H1 (cell line): ENCODE measurements at places on chromosomes 6 and 20.

- H3K27me3 ChIP-seq = no peaks in the 10 kb centered on the region
- no peak for DNase-seq
- no peak overlapping the region for H3K27ac ChIP-seq
- no peaks in the 10 kb centered on the region for H3K36me3 ChIP-seq
- H3K4me3 ChIP-seq = no peak overlapping the region
- no peaks in the 10 kb centered on the region for H3K4me1 ChIP-seq
Observed at GRCh38 chr6:126300735-126301134, 39.2 kb upstream of the CENPW start.

DNA sequence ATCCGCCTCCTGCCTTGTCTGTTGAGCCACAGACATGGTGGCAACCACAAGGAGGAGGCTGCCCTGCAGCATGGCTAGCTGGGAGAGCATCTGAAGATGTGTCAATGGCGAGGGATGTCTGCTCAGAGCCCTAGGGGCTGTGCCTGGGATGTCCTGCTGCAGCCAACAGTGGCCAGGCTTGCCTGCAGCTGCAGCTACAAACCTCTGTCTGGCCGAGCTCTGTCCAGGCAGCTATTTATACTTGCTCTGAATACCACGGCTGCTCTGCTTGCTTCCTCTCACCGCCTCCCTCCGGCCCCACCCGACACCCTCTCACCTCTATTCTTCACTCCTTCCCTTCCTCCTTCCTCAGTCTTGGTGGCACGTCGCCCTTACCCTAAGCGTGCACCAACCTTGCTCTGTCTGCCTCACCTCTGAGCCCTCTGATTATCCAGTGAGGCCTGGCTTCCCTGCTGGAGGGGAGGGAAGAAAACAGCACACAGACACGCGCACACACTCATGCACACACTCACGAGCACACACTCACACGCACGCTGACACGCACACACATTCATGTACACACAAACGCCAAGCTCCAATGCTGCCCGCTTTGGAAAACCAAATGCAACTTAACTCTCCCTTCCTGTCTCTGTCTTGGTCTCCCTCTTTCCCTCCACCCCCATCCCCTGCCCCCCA lies at the start of gene ANGPT4:
Gene ANGPT4 (minus strand): TSS at position 210 of the 675 bp plus-strand sequence. CDS start 120 bp downstream, at position 90.
- peaks cover 16% of the 10 kb centered on the region for H3K4me1 ChIP-seq
- no peak for DNase-seq
- no peaks in the 10 kb centered on the region for H3K27me3 ChIP-seq
- no peaks in the 10 kb centered on the region for H3K36me3 ChIP-seq

DNA sequence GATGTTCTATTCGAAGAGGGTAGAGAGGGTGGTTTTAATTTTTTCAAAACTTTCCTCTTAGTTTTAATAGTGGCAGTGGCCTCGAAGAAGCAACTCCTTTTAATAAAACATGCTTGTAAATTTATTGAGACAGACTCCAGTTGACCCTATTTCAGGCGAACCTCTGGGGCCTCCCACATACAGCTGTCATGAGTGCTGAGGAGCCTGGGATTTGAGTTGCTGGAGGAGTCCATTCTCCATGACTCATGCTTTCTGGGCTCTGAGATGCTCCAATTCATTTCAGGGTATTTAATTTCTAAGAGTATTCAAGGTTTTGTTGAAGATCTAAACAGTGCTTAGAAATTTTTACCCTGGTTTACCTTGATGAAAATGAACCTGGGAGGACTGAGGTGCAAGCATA lies 580.4 kb downstream of the CBLN4 start:
- H3K27ac ChIP-seq = no peak overlapping the region
- H3K36me3 ChIP-seq = no peaks in the 10 kb centered on the region
- H3K4me1 ChIP-seq = peaks cover 15% of the 10 kb centered on the region
- H3K4me3 ChIP-seq = no peak overlapping the region
- no peaks in the 10 kb centered on the region for H3K27me3 ChIP-seq

DNA sequence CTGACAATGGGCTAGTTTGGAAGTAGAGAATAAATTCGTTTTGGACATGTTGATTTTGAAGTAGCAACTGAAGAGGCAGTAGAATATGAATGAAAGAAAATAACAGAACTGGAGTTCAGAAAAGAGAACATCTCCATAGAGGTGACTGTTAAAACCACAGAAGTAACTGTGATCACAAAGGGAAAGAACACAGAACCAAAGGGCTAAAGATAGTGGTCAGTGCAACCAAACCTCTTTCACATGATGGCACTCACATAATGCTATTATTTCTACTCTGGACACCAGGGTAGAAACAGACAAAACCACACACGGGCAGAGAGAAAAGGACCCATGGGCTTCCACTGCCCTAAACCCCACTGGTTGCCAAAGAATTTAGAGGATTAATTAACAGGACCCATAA lies 58.5 kb downstream of the CDK19 start:
- DNase-seq = no peak
- H3K4me3 ChIP-seq = no peak overlapping the region
- H3K36me3 ChIP-seq = no peaks in the 10 kb centered on the region
- no peaks in the 10 kb centered on the region for H3K4me1 ChIP-seq

GRCh38 chr20:3222635-3223600 lies 13.6 kb downstream of the ITPA start:
- H3K36me3 ChIP-seq = peaks cover 3% of the 10 kb centered on the region; the same call in 1 of the 2 replicates
- no peak overlapping the region for H3K27ac ChIP-seq
- no peak for DNase-seq

DNA sequence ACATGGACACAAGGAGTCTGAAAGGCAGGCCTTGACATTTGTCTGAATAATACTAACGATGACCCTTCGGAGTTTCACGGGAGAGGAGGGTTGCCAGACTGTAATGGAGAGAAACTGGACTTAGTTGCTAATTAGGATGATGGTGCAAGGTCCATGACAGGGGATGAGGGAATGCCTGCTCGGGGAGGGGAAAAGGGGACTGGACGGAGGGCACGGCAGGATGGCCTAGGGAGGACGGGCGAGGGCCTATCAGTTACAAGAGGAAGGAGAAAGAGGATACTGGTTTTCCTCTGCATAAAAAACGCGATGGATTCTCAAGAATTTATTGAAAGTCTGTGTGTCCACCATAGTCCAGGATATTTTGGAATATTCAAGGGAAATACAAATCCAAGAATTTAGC lies 42.7 kb downstream of the IRAK1BP1 start:
- DNase-seq = no peak
- H3K27ac ChIP-seq = no peak overlapping the region
- peak overlapping the region; percentile 38; the same call in 1 of the 2 replicates for H3K4me3 ChIP-seq
- no peaks in the 10 kb centered on the region for H3K4me1 ChIP-seq
- no peaks in the 10 kb centered on the region for H3K36me3 ChIP-seq

- H3K4me1 ChIP-seq = no peaks in the 10 kb centered on the region
- DNase-seq = no peak
- H3K27ac ChIP-seq = no peak overlapping the region
- no peaks in the 10 kb centered on the region for H3K27me3 ChIP-seq
- no peak overlapping the region for H3K4me3 ChIP-seq
- H3K36me3 ChIP-seq = no peaks in the 10 kb centered on the region
Observed at GRCh38 chr20:24437196-24438082, 32.0 kb upstream of the SYNDIG1 start.

DNA sequence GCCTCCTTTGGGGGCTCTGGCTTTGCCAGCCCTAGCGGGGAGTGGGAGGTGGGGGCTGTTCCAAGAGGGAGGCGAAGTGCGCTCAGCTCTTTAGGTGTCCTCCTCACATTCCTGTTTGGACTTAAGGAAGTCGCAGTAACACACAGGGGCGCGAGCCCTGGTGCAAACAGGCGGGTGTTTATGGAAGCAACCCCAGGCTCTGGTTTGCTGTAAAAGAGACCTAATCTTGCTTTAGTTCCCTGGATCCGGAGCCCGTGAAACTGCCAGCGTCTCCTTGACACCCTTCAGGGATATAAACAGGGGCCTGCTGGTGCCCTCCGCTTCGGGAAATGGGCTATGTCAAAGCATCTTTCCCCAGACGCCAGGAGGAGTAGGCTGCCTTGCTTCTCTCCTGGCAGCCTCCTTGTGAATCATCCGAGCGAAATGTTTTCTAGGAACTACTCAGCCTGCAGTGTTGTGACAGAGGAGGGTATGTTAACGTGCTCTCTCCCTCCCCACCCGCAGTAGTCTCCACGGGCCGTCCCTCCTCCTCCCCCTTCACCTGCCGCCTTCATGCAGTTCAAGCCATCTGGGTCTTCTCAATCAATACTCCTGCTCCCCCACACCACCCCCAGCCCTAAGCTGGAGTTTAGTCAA lies 168.0 kb upstream of the LRFN2 start:
- DNase-seq = no peak
- peaks cover 8% of the 10 kb centered on the region for H3K4me1 ChIP-seq
- no peak overlapping the region for H3K27ac ChIP-seq
- peaks cover 14% of the 10 kb centered on the region for H3K27me3 ChIP-seq
- H3K4me3 ChIP-seq = peak overlapping the region; percentile 53

DNA sequence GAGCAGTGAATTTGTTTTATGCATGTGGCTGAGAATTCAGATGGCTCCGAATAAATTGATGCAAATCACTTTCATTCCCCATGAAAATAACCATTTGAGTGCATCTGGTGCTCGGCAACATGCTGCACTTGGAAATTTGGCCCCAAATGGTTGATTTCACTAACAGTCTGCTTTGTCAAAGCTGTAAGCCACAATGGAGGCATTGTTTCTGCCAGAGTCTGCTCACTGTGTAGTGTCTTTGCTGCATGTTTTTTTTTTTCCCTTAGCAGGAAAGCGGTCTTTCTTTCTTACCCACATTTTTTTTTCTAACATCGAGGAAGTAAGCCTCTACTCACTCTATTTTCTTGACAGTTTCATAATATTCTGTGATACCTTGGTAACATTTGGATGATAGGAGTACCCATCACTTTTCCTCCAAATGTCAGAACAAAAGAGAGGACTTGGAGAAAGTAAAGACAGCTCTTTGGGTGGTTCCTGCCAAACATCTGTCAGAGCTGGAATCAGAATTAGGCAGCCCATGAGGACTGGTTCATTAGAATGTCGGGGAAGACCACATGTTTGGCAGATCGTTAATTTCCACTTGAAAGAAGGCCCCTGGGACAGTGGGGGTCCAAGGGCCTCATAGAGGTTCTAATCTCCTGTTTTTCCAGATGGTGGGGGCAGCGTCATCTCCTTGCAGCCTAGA lies 149.5 kb downstream of the DOK5 start:
- H3K4me3 ChIP-seq = no peak overlapping the region
- no peak for DNase-seq
- H3K27ac ChIP-seq = no peak overlapping the region
- H3K27me3 ChIP-seq = no peaks in the 10 kb centered on the region
- no peaks in the 10 kb centered on the region; the same call in 1 of the 2 replicates for H3K4me1 ChIP-seq

GRCh38 chr6:159981071-159981402 lies 12.2 kb downstream of the IGF2R start:
- no peak overlapping the region for H3K27ac ChIP-seq
- H3K27me3 ChIP-seq = no peaks in the 10 kb centered on the region
- H3K4me3 ChIP-seq = no peak overlapping the region

DNA sequence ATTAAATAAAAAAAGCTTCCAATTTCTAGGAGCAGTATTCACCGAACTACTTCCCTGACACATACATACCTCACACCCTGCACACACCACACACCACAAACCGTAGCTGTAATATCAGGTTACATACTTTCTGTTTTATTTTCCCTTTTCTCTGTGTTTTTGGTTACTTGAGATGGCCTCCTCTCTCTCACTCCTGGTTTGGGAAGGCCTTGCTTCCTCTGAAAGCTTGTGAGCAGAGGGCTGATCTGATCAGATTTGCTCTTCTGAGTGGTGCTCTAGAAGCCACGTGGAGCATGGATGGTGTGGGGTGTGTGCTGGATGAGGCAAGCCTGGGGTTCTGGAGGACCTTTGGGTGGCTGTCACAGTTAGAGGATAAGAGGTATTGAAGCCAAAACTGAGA lies 20.9 kb downstream of the UTRN start:
- H3K27ac ChIP-seq = no peak overlapping the region
- H3K27me3 ChIP-seq = no peaks in the 10 kb centered on the region
- H3K4me3 ChIP-seq = no peak overlapping the region
- no peaks in the 10 kb centered on the region for H3K36me3 ChIP-seq

GRCh38 chr6:33630014-33630413 lies 8.9 kb downstream of the ITPR3 start:
- no peaks in the 10 kb centered on the region; the same call in 1 of the 2 replicates for H3K27me3 ChIP-seq
- no peak overlapping the region for H3K27ac ChIP-seq
- H3K4me3 ChIP-seq = no peak overlapping the region
- no peaks in the 10 kb centered on the region for H3K36me3 ChIP-seq
- peaks cover 30% of the 10 kb centered on the region for H3K4me1 ChIP-seq

DNA sequence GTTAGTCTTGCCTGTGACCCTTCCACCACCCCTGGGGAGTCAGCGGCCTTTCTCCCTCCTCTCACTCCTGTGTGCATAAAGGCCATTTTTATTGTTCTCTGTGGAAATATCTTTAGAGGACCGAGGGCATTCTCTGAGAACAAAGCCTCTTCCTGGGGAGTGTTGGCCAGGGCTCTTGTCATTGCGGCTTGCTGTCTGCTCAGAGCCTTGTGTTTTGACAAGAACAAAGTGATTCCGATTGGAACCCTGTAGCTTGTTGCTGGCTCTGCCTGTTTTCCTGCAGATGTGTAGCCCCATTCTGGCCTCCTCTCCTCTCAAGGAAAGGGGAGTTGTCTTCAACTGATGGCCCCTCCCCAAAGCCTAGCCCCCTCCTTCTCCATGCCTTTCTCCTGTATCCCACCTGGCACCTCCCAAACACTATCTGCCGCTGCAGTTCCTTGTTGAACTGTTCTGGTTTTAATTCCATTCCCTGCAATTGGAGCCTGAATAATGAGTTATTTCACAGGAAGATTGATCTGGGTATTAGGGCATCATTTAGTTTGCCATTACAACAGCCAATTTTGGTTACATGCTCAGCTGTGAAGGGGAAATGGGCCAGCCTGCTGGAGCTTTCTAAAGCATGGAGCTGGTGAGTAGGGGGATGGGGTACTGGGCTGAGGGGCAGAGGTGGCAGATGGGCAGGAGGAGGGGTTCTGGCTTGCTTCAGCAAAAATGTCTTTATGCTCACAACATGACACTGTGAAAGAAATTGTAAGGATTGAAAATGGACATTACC lies 252.5 kb downstream of the LRFN2 start:
- H3K4me3 ChIP-seq = 0 out of 2 replicates have a peak overlapping the region, but pooled peaks have one; percentile 20
- DNase-seq = no peak
- no peaks in the 10 kb centered on the region for H3K27me3 ChIP-seq
- H3K36me3 ChIP-seq = no peaks in the 10 kb centered on the region
- H3K27ac ChIP-seq = no peak overlapping the region
- H3K4me1 ChIP-seq = peaks cover 40% of the 10 kb centered on the region

- no peaks in the 10 kb centered on the region for H3K36me3 ChIP-seq
- DNase-seq = peak; percentile 70
- no peak overlapping the region for H3K27ac ChIP-seq
- H3K4me3 ChIP-seq = peak overlapping the region; percentile 75
- H3K4me1 ChIP-seq = peaks cover 14% of the 10 kb centered on the region
- H3K27me3 ChIP-seq = no peaks in the 10 kb centered on the region
Observed at GRCh38 chr20:32484958-32485769, 100.0 kb downstream of the NOL4L start.
